ENCODE measurements at places on chromosomes 6 and 20.

GRCh38 chr20:10940941-10941340, 267.1 kb upstream of the JAG1 start:
- no peak for DNase-seq

GRCh38 chr6:136146130-136146529, 104.0 kb downstream of the MTFR2 start:
- DNase-seq: no peak

GRCh38 chr6:19180348-19181072, 656.7 kb upstream of the ID4 start:
- DNase-seq: no peak

DNA sequence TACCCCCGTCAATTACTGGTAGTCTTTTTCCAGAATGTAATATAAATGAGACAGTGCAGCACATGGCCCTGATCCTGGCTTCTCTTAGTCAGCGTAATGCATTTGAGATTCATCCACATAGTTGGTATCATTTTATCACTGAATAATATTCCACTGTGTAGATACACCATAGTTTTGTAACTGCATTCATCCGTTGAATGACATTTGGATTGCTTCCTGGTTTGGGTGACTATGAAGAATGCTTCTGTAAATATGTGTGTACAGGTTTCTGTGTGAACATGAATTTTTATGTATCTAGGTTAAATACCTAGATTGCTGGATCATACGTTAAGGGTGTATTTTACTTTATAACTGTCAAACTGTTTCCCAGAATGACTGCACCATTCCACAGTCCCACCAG, 62.6 kb upstream of the STMND1 start:
- DNase-seq: no peak

DNA sequence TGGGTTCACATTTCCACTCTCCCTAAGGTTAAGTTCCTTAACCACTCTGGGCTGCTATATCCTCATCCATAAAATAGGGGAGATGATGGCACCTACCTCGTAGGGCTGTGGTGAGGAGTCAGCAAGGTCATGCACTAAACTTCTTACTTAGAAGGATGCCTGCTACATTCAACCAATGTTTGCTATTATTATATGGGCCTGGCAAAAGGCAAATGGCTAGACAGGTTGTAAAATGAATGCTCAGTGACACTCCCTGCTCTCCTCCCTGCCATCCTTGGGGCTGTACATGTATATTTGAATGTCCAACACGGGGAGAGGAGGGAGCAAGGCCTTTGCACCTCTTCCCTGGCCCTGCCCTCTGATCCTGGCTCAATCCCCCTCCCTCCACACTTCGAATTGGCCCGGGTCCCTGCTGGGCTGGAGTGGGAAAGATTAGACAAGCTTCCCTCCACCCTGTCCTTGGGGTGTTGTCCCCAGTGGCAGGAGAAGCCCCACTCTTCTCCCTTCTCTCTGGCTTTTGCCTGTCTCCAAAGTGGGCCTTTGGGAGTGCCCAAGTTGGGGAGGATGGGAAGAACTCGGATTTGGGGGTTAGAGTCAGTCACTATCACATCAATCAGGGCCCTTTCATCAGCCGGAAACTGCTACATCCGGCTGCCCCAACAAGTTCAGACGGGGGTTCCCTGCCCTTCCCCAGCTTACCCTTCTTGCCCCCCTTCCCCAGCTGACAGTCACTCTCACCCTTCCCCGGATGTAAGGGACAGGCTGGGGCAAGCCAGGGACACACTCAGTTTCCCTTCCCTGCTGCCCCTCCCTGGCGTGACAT, 36.3 kb upstream of the VEGFA start:
- DNase-seq: no peak

GRCh38 chr20:57065646-57066045, 200.8 kb downstream of the BMP7 start:
- no peak for DNase-seq

All from NCI-H187 treated with DMSO at 0.1 percent for 48 hours (cell line).